ENCODE measurements at places on chromosomes 2 and 18.

GRCh38 chr2:112156152-112156986 lies 18.2 kb downstream of the FBLN7 start:
- peak; percentile 60 for DNase-seq

GRCh38 chr2:28102455-28102874 lies 211.9 kb downstream of the BABAM2 start:
- DNase-seq = no peak

DNA sequence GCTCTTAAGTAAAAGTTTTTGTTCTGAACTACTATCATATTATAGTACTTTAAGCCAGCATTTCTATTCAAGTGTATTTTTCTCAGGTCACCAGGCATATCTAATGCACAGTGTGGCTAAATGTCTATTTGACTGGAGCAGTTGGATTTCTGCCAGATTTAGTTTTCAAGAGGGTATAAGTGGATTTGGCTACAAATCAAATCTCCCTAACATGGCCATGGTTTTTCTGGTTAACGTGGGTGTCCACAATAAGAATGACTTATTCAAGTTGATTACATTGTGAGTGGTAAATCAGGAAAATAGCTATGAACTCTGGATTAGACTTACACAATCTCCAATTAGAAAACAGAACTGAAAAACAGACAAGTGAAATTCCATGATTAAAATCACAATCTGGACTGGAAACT lies 5.7 kb upstream of the CHN1 start:
- no peak for DNase-seq

- DNase-seq = no peak
These were observed 55.3 kb downstream of the DCC start for GRCh38 chr18:52395146-52395852.

DNA sequence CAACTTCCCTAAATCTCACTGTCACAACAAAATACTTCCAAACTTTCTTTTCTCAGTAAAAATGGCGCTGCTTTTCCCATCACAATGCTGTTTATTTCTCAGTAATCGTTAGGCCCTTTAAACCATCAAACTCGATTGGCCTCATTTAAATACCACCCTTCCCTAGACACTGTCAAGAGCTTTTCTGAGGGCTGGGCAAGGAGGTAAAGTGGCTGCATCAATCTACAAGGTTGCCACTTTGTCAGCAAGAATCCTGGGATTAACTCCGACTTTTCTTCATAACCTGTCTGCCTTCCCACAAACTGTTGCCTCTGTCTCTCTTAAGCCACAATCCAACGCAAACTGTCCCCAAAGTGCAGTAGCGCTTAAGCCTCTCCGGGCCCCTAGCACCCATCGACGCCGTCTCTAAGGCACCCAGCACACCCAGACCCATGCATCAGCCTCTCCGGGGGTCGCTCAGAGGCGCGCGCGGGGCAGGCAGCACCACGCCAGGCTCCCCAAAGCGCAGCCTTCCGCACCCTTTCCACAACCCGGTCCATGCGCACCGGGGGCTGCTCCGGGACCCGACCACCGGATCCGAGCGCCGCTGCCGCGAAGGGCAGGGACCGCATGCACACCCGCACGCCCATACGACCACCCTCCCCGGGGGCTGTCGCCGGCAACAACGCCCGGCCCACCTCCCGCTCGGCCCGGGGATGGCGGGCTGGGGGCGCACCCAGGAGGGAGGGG lies 683 bp downstream of the MBOAT2 start:
- peak; percentile 56 for DNase-seq

- no peak for DNase-seq
These were observed 5.1 kb downstream of the CEP68 start for GRCh38 chr2:65061146-65061909.

- peak; percentile 5 for DNase-seq
These were observed 967.5 kb upstream of the PIK3C3 start for GRCh38 chr18:40987581-40987980.

DNA sequence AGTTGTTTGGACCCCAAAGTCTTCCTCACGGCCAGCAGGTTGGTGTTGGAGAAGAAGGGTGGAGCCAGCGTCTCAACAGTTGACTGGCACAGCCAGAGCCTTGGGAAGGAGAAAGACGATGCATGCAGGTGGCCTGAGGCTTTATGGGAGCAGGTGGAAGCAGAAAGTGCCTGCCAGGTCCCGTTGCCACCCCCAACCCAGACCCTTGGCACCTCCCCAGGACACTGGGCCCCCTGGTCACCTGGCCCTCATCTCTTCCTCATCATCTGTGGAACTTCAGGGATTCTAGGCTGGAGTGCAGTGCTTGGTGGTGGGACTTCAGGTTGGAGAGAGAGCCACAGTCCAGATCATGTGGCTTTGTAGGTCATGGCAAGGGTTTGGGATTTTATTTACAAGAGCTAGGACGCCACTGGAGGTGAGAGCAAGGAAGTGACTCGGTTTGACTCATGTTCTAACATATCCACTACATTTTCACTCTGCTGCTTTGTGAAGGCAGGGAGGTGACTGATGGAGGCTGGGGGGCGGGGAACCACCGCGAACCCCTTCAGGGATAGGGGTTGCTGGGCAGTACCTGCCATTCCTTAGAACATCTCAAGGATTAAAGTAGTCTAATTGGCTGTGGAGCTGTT lies 62.5 kb upstream of the B3GNT7 start:
- no peak for DNase-seq

DNA sequence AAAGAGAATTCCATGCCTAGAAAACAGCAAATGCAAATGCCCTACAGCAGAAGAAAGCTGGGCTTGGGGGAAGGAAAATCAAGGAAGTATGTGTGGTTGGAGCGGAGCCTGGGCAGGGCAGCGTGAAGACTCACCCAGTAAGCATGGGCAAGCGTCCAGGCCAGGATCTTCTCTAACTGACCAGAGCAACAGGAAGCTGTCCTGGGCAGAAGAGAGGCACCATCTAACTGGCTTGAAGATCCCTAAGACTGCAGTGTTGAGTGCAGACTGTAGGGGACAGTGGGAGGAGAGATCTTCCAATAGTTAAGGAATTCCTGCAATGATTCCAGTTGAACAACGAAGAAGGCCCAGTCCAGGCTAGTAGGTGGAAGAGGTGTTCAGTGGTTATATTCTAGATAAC lies 57.9 kb downstream of the NXPH2 start:
- no peak for DNase-seq

DNA sequence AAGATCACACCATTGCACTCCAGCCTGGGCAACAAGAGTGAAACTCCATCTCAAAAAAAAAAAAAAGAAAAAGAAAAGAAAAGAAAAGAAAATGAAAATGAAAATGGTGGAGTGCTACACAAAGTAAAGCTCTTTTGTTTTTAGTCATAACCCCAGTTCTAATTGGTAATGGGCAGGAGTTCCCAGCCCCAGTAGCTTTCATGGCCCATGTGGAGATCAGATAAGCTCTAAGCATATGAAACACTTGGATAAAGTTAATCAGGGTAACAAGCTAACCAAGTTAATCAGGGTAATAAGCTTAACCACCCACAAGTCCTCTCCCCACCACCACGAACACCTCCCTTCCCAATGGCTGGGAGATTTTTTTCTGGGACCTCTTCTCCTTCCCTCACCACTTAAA lies 240.8 kb downstream of the BCL11A start:
- DNase-seq = no peak

DNA sequence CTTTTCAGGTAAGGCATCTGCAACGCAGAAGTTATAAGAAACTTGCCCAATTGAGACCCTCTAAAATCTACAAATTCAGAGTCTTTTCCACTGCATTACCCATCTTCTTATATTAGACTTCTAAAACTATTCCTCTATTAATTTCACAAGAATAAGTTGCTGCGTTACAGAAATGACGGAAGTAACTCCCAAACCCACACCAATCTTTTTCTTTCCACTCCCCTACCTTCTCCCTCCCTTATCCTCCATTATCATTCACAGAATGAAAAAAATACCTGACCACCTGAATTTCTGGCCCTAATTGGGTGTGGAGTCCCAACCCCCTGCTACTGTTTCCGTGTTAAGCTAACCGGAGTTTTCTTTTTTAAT lies 689 bp downstream of the RPRD1A start:
- DNase-seq = no peak

GRCh38 chr18:74745633-74746403 lies 148.1 kb downstream of the ZNF407 start:
- DNase-seq = no peak

- DNase-seq = no peak
These were observed 196.8 kb downstream of the NDUFA10 start for GRCh38 chr2:239828192-239828972.

DNA sequence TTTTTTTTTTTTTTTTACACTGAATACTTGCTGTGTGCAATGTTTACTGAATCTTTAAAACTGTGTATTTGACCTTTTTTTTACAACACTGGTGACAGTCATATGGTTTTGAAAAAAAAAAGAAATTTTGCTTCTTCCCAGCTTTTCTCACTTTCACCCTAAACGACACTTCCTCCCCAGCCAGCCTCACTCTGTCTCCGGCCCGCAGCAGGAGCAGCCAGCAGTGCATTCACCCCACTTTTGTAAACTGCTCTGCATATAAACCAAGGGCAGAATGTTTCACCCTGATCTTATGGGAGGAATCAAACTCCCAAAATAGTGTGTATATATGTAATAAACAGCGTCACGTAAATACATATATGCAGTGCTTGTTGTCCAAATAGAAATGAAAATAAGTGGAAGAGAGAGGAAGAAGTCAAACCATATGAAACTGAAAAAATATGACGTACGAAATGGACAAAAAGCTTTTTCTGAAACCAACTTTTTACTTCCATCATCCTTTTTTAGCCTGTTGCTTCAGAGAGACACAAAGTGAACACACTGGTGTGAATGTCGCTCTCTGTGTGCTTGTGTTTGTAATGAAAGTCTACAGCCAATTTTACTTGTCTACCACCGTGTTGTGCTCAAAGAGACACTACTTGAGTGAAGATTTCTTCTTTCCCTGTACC lies 54.2 kb downstream of the ZCCHC2 start:
- DNase-seq = no peak

DNA sequence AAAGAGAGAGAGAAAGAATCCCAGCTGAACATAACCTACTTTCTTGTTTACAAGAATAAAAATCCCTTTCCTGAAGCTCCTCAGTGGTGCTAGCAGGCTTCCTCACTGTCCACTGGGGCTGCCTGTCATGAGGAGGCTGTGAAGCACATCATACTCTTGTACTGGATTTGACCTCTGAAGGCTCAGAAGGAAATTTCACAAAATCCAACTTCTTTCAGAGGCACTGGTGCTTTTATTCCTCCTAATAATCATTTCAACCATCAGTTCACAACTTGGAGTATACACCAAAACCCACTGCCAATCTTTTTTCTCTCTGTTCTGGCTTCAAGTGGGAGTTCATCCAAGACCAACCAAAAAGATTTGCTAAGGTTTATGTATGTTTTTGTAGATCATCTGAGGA lies 48.5 kb downstream of the TMX3 start:
- DNase-seq = no peak

DNA sequence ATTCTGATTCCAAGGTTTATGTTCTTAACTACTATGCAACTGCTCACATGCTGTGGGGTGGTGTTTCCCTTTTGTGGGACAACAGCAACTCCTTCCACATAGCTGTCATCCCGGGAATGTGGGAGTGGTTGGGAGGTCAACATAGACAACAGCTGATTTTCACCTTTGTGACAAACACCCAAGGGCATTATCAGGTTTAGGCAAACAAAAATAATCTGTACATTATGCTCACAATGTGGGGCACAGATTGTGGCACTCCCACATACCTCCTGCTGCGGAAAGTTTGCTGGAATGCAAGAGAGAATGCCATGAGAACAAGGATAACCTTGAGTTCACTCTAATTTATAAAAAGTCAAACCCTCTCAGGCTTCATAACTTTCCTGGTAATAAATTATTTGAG lies 582.6 kb downstream of the CNTNAP5 start:
- no peak for DNase-seq

GRCh38 chr2:207871506-207871905 lies 101.8 kb upstream of the FZD5 start:
- no peak for DNase-seq

- DNase-seq = no peak
These were observed 55.0 kb downstream of the EPB41L3 start for GRCh38 chr18:5488844-5489243.

GRCh38 chr2:1588978-1589621 lies 155.2 kb downstream of the PXDN start:
- peak; percentile 35 for DNase-seq

- DNase-seq = peak; percentile 55
These were observed 90.6 kb upstream of the EFEMP1 start for GRCh38 chr2:56014046-56014730.

DNA sequence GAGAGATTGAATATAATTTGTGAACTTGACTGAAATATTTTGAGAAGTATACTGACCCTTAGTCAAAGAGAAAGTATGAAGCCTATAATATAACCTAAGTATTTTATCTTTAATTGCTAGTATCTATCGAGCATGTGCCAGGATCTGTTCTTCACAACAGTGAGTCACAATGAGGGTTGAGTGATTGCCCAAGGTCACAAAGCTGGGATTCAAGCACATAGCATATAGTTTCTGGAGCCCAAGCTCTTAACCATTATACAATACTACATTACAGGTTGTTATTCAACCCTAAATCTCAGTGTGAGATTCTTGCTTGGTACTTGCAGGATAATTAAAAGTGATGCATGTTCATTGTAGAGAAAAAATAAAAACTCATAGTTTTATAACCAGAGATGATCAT lies 97.2 kb downstream of the RAB3GAP1 start:
- DNase-seq = no peak

DNA sequence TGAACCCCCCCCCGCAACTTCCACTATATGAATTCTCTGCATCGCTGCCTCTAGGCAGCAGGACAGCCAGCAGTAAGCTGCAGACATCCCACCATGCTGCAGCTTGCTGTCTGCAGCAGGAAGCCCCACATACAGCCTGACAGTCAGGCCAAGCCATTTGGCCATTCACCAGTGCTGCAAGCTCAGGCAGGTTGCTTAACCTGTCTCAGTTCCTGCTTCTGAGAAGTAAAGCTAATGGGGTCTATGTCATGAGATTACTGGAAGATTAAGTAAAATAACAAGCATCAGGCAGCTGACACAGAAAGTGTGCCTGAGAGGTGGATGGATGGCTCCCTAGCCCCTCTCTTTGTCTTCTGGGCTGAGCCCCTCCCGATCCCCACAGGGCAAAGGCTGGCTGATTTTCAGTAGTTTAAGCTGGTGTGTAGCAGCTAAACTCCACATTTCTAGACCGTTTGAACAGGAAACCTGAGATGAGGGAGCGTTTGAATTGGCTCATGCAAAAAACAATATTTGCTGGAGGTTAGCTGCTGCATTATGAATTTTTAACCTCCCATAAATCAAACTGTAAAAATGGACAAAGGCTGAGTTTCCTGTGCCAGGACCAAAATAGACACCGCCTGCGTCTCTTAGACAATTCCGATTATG lies 193.8 kb upstream of the ARL4C start:
- DNase-seq = peak; percentile 55

- DNase-seq = no peak
These were observed 125.7 kb downstream of the NBAS start for GRCh38 chr2:15435474-15435873.

DNA sequence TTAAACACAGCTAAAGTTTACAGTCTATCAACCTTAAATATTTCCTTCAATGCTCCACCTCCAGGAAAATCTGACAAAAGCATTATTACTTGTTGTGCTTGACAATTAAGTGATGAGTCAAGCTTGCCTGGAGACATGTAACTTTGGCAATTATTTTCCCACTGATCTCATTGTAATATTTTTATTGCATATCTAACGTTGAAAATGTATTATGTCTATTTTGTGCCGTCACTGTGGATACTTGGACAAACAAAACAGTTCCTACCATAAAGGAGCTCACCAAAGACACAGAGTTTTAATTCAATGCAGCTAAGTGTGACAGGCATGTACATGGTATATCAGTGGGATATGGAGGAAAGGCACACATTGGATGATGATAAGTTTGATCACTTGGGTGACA lies 24.7 kb downstream of the RNF103 start:
- no peak for DNase-seq

GRCh38 chr2:102544182-102544581 lies 71.2 kb downstream of the SLC9A4 start:
- DNase-seq = no peak

GRCh38 chr2:61736953-61737352 lies 116.9 kb downstream of the FAM161A start:
- no peak for DNase-seq

Data from neural progenitor cell (in vitro differentiated cells).